ENCODE measurements at places on chromosomes 7 and 10. TPM values are rescaled to one million over a fixed set of nuclear protein-coding genes. Genes with fewer than 3 reads are reported as not detected.
A peak's percentile ranks its signal among the peaks of the same experiment; 100 is the strongest.

Gene NKX2-3
- total RNA-seq, result not detected

Gene TAC1
- not detected for total RNA-seq

Gene PTPN20
- total RNA-seq, result 17.1 TPM

Gene NUTM2A
- 1.5 TPM for total RNA-seq

Gene LMTK2
- 20.6 TPM for total RNA-seq

Gene MOGAT3
- not detected for total RNA-seq

Gene ZNF862
- total RNA-seq, result 11.1 TPM

Gene TDRD1
- total RNA-seq, result 1.9 TPM

DNA sequence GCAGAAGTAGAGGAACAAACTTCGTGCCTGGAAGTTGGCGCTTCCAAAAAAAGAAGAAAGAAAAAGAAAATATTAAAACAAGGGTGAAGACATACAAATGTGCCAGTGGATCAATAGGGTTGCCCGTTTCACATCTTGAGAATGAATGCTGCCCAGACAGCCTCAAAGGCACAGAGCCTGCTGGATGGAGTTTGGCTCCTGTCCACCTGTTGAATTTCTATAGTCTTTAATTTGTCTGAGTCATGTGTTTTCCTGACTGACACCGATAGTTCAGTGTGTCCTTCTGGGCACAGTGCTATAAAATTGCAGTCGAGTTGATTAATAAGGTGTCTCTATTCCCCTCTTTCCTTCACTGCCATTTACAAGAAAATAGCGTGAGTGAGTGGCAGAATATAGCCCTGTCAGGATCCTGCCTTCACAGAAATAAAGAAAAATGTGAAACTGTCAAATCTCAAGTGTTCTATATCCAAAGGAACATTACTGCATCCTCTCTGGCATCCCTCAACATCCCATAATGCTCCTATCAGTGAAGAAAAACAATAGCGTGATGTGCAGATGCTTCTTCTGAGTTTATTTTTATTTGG lies 471.3 kb upstream of the AUTS2 start:
- DNase-seq, result no peak

GRCh38 chr7:20828947-20829346 lies 42.3 kb upstream of the SP8 start:
- DNase-seq, result no peak

DNA sequence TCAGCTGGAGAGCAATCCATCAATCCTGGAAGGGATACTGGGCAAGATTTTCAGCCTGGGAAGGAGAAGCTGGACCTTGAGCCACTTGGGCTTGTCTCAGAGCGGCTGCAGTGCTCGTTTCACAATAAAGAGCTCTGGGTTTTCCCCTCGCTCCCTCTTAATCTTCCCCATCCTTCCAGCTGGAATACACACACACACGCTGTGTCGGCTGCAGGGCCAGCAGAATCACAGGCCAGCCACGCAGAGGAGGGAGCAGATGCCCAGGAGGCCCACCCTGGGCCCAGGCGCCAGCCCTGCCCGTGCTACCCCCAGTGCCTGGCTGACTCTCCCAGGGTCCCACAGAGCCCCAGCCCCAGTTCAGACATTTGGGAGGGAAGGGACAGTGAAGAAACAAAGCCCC lies 255.1 kb downstream of the TNS3 start:
- DNase-seq, result peak; percentile 54

DNA sequence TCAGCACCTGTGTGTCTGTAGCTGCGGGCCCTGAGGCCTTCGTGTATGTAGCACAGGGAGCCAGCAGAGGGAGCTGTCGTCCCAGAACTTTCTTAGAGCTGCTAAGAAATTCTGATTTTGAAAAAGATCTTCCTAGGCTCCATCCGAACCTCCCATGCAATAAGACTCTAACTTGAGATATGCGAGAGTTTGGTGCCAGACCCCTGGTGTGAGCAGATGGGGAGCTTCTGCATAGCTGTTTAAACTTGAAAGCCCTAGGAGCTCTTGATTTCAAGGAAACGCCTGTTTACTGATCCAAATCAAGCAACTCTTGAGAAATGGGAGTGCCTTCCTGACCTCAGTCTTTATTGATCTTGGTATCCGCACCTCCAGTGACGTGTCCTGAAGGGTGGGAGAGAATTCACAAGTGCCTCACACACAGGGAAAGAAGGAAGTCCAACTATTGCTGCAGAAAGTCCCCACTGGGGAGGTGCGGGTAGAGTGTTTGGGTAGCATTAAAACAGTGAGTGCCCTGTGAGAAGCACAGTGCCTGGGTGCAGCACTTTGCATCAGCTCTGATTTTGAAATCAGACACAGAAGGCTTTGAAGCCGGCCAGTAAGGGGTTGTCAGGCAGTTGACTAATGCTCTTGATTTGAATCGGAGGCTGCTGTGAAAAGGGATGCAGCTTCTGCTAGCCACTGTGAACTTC lies 66.4 kb upstream of the STRIP2 start:
- DNase-seq, result peak; percentile 63

- no peak for DNase-seq
These were observed 72.0 kb downstream of the RNF216 start for GRCh38 chr7:5709347-5709950.

DNA sequence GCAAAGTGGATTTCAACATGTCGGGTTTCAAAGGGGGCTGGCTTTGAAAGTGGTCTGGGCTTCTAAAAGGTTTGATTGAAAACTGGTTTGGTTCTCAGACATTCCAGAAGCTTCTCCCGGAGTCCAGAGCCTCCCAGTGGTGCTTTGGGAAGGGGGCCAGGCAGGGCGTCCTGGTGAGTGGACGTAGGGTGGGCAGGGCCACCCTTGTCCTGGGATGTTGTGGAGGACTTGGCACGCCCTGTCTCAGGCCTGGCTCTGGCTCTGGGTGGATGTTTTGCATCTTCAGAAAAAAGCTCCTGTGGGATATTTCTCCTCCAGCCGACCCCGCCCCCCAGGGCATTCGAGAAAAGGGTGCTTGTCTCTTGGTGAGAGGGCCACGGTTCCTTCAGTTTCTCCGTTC lies 31.2 kb downstream of the GRIFIN start:
- DNase-seq, result no peak

DNA sequence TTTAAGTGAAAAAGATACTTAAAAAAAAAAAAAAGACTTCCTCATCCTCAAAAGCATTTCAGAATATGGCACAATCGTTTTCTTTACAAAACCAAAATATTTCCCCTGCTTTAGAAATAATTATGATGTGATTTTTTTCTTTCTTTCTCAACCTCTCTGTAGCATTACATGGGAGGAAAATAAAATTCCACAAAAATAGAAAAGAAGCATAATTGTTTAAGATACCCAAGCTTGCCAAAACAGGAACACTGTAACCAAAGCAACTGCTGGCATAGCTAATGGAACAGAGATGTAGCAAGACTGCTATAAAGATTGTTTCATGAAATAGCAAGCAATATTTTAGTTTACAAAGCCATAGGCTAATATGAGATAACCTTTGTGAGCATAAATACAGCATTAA lies 75.6 kb upstream of the GPR22 start:
- DNase-seq, result no peak

DNA sequence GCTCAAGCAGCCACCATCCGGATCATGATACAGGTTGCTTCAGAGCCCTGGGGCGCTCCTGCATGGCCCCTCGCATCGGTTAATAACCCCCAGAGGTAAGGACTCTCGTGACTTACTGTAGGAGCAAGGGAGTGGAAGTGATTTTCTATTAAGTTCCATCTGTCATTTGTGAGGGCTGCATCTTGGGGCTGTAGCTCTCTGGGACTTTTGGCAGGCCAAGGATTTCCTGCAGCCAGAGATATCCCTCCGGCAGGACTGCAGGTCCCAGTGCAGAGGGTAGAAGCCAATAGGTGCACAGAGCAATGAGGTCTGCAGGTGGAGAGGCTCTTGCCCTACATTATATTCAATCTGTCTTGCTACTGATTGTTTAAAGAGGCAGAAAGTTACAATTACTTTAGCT lies 356.8 kb upstream of the ADARB2 start:
- no peak for DNase-seq

DNA sequence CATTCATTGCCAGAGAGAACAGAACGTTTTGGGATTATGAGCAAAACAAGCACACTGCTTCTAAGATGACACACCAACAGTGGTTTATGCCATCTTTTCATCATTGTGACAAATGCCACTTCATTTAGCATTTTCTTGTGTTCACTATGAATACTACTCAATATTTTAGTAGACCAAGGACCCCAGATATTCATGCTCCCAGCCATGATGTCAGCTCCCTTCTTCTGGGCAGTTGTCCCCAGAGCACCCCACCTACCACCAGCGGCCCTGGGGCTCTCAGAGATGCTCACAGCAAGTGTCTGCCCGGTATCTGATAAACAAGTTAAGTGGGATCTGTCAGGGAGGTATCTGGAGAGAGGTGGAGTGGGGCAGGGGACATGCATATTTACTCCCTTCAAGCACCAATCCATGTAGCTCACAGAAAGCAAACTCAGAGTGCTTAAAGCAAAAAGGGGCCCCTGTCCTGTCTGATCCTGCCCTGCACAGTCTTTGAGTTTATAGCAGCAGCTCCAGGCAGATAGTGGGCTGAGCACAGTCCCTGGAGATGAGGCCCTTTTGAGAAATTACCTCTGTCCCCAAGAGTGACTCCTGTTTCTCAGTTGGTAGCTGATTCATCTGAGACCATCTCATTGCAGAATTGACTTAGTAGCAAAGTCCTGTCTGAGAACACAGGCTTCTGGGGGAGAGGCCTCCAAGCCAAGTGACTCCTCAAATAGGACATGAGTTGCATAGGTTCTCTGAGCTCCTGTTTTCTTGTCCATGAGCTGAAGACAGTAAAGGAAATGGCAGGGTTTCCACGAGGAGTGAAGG lies 281.8 kb upstream of the KLF6 start:
- no peak for DNase-seq

DNA sequence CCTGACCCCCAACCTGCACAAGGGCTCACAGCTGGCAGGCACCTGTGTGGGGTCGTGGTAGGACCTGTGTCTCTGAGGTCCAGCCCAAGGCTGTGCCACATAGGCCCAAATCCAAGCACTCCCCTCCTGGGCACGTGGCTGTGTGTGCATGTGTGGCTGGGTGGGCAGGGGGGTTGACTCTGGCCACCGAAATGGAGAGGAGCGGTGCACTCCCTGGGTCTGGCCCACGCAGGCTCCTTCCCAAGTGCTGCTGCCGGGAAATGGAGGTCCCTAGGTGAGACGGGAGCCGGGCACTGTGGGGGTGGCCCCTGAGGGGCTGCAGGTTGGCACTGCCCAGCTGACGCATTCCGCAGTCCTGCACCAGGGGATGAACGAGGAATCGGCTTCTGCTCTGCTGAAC lies 528.1 kb downstream of the DNAJB6 start:
- no peak for DNase-seq

GRCh38 chr10:36994886-36995285 lies 130.5 kb upstream of the ANKRD30A start:
- DNase-seq, result no peak

GRCh38 chr7:67550801-67551436 lies 554.3 kb downstream of the TYW1 start:
- DNase-seq, result peak; percentile 60

GRCh38 chr7:826230-826917 lies 5.9 kb upstream of the SUN1 start:
- no peak for DNase-seq

DNA sequence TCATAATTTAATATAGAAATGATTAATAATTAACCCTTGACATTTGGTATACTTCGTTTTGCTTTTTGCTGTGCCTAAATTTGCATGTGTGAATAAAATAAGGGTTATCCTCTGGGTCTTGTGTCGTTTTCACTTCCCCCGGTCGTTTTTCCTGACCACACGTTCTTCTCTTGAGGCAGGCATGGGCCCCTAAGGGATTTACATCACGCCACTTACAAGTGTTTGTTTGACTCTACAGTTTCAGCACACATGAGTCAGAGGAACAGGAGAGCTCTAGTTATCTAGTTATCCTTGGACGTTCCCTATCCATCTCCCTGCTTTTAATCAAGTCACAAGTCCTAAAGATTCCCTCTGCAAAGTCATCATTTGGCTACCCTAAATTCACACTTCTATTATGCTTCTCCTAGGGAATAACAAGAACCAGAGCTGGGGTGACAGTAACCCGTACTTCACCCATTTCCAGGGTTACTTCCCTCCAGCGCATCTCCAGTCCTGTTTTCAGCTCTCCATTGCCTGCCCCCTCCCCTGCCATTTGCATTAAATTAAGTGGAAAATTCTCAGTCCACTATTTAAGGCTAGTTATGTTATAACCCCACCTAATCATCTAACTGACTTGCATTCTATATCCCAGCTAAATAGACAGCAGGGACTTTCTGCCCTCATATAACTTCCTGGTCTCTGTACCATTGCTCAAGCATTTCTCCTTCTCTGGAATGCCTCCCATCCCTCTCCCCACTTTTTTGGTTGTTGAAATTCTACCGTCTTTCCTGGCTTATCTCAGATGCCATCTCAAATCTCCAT lies 206.9 kb downstream of the PTEN start:
- DNase-seq, result no peak

- no peak for DNase-seq
These were observed 184.5 kb upstream of the INHBA start for GRCh38 chr7:41887416-41887815.

- no peak for DNase-seq
These were observed 27.7 kb downstream of the SLC29A3 start for GRCh38 chr10:71346731-71347130.

DNA sequence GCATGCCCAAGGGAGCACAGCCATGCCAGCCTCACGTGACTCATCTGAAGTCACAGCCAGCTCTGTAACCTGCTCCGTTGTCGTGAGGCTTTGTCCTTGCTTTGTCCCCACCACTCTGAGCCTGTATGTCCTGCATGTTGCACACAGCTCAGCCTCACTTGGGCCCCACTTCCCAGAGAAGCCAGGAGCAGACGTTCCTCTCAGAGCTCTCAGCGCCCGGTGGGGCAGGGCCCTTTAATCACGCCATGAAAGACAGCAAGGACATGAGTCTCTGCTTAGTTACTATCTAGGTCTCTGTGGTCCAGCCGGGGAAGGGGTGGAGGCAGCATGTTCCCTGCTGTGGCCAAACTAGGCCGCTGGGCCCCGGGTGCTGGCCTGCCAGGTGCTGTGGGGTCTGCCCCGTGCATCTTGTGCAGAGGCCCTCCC lies 127.4 kb upstream of the FAM20C start:
- DNase-seq, result no peak

GRCh38 chr7:144484445-144484844 lies 81.0 kb upstream of the NOBOX start:
- DNase-seq, result no peak

DNA sequence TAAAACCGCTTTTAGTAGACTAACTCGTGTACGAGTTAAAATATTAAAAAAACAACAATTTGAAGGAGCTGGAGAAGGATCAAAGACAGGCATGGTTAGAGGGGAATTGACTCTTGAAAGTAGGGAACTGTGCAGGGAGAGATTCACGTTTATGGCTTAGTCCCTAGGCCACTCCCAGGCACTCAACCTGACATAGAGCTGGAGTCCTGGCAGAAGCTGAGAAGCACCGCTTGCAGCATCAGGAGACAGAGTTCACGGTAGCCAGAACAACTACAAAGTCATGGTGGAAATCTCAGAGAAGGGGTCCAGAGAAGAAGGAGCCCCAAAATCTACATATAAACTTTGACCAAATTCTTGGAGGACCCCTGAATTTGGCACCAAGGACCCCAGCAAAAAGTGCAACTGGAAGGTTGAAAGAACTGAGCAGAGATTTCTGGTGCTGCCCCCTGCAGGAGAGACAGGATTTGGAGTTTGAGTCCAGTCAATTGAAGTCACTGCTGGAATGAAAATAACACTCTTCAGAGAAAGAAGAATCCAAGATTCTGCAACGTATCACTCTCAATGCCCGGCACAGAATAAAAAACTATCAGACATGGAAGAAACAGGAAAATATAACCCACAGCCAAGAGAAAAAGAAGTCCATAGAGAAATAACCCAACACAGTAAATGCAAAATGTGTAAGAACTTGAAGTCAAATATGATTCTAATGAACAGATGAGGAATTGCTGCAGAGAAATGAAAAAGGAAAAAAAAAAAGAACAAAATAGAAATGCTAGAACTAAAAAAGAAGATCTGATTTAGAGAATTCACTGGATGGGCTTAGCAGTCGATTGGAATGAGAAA lies 493.3 kb upstream of the PODXL start:
- DNase-seq, result no peak

Data from heart right ventricle (tissue), 16 donors.